ENCODE measurements at places on chromosomes 5 and 9.

GRCh38 chr9:108196332-108197007, 659.3 kb downstream of the ACTL7B start:
- DNase-seq, result no peak

GRCh38 chr5:21823588-21823987, 1029.6 kb downstream of the CDH12 start:
- no peak for DNase-seq

DNA sequence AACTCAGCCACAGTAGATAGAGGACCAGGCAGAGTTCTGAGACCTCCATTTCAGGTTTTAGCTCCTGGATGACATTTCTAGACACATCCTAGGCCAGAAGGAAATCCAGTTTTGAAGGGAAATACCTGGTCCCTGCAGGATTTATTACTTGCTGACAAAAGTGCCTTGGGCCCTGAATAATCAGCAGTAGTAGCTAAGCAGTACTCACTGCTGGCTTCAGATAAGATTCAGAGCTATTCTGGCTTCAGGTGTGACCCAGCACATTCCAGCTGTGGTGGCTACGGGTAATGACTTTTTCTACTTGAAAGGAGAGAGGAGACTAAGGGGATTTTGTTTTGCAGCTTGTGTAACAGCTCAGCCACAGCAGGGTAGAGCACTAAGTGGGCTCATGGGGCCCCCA, 34.0 kb downstream of the NDUFAF2 start:
- DNase-seq, result no peak

DNA sequence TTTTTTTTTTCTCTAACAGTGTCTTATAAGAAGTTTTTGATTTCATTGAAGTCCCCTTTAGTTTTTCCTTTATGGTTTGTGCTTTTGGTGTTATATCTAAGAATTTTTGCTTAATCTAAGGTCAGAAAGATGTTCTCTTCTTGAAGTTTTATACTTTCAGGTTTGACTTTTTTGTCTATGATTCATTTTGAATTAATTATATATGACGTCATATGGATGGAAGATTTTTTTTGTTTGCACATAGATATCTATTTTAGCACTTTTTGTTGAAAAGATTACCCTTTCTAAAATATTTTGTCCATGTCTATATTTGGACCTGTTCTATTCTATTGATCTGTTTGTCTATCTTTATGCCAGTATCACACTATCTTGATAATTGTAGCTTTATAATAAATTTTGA, 16.3 kb downstream of the UBAP1 start:
- no peak for DNase-seq

GRCh38 chr9:86909388-86909787, 37.9 kb downstream of the GAS1 start:
- no peak for DNase-seq

GRCh38 chr5:159509002-159509660, 178.8 kb upstream of the IL12B start:
- DNase-seq, result no peak

DNA sequence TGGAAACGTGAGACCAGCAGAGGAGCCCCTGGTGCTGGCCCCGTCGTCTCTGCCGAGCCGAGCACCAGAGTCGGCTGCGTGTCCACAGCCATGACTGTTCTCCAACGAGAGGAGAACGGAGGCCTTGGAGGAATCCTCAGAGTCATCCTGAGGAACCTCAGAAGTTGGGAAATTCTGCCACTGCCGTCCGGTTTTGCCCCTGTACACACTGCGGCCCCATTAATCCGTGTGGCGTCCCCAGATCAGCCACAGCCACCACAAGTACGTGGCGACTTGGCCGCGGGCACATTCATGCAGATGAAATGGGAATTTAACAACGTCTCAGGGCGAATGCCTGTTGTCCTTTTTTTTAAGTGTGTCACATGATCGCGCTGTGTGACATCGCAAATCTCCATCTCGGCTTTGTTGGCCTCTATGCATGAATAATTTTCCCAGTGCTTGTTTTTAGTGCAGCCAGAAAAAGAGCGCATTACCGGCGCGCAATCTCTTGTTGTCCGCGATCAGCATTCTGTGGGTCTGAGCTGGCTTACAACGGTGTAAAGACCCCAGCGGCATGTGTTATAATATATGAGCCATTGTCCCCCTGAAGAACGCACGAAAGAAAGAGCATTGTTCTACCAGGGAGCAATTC, 323.0 kb upstream of the IRX4 start:
- peak; percentile 51 for DNase-seq

- no peak for DNase-seq
Observed at GRCh38 chr9:31615966-31616365, 768.5 kb upstream of the ACO1 start.

GRCh38 chr5:150781706-150782614, 3.4 kb downstream of the SMIM3 start:
- DNase-seq, result no peak

- DNase-seq, result no peak
Observed at GRCh38 chr5:56900858-56901578, 8.4 kb upstream of the SETD9 start.

DNA sequence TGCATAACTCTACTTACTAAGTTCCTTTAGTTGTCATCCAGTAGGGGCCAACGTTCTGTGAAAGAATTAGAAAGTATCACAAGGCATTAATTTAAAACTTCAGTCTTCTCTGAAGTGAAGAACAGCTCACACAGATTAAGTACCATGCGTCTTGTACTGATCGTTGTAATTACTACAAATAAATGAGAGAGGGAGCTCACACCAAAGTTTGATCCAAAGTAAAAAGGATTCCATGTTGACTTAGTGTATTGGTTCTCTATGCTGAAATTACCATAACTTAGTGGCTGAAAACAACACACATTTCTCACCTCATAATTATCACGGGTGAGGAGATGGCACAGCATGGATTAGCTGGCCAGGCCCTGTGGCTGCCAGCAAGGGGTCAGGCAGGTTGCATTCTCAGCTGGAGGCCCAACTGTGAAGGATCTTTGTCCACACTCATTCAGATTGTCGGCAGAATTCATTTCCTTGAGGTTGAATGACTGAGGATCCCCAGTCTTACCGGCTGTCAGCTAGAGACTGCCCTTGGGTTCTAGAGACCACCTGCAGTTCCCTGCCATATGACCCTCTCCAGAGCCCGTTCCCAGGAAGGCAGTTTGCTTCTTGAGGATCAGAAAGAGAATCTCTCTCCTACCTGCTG, 169.1 kb downstream of the YTHDC2 start:
- no peak for DNase-seq

Data from ecto neural progenitor cell (in vitro differentiated cells).